ENCODE measurements at places on chromosomes 11 and 22.

- no peak for DNase-seq
Measured at GRCh38 chr11:122113836-122114825, 1.9 kb downstream of the BLID start.

- DNase-seq, result peak; percentile 30
Measured at GRCh38 chr11:63769042-63769713, 603 bp upstream of the ZFTA start.

- DNase-seq, result no peak
Measured at GRCh38 chr11:1830322-1831223, 4.2 kb upstream of the SYT8 start.

DNA sequence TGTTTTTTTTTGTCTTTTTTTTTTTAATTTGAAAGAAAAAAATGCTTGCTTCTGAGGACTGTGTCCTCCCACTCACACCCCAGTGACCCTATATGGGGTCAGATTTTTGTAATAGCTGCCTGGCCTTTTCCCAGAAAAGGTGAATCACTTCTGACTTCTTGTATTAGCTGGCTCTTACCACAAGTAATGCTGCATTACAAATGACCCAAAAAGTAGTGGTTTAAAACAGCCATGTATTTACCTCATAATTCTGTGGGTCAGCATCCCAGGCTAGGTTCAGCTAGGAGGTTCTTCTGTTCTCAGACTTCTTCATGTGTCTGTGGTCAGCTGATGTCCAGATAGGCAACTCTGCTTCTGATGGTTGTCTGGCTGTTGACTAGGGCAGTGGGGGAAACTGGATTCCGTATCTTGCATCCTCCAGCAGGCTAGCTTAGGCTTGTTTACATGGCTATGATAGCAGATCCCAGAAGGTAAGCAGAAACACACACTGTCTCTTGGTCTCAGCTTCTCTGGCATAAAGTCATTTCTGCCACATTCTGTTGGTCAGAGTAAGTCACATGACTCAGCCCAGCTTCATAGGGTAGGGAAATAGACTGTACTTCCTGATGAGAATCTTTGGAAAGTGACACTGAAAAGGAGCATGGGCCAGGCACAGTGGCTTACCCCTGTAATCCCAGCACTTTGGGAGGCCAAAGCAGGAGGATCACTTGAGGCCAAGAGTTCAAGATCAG lies 19.5 kb downstream of the LHFPL7 start:
- DNase-seq, result no peak

DNA sequence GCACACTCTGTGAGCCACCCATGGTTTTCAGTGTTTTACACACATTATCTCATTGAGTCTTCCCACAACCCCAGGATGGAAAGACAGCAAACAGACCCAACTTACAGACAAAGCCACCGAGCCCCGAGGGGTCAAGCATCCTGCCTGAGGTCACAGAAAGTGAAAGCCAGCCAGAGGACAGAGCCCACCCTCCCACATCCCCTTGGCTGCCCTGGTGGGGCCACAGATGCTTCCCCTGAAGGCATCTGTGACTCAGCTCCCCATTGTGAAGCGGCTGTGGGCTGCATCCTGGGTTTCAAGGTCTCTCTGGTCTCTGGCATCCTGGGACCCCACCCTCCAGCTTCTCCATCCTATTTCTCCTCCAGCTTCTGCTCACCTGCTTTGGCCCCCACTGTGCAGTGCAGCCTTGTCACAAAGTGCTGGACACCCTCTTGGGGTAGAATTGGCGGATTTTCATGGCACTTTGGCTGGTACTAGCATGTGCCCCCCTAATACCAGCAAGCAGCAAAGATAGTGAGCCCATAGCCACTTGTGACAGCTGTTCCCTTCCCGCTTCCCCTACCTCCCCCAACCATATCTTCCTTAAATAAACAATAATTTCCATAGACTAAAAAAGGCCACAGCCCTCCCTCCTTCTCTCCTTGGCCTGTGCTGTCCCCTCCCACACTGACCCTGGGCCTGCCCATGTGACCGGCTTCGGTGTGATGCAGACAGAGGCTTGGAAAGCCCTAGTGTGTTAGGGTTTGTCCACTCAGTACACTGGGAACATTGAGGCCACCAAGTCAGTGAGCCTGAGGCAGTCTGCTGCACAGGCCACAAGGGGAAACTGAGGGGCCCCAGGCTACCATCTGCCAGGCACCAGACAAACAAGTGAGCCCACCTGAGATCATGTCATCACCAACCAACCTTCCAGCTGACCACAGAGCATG lies 53.9 kb upstream of the SHISAL1 start:
- no peak for DNase-seq

GRCh38 chr11:24828938-24829605 lies 332.2 kb downstream of the LUZP2 start:
- DNase-seq, result no peak

DNA sequence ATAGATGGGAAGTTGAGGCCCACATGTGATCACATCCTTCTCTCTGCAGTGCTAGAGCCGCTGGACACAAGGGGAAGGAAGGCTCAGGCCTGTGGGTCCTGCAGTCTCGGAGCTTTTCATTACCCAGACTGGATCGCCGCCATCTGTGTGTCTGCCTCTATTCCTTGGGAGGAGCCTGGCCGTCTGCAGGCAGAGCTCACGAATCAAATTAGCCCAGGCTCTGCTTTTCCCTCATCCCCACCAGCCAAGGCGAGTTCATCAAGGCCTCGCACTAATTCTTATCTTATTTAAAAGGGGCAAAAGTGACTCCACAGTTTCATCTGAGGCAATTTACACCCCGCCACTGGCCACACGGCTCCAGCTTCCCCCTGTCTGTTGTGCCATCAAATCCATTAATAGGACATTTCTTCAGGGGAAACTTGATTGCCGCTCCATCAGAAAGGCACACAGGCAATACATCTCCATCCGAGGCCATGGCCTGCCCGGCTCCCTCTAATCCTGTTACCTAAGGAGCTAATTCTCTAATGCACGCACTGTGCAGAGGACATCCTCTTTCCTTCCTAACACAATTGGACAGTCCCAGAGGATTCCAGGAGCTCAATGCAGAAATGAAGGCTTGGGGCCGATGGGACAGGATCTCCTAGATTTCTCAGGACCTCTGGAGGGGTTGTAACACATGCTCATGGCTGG lies 3.3 kb upstream of the HTR3A start:
- DNase-seq, result no peak

- no peak for DNase-seq
Measured at GRCh38 chr11:115496892-115497291, 7.3 kb downstream of the CADM1 start.

DNA sequence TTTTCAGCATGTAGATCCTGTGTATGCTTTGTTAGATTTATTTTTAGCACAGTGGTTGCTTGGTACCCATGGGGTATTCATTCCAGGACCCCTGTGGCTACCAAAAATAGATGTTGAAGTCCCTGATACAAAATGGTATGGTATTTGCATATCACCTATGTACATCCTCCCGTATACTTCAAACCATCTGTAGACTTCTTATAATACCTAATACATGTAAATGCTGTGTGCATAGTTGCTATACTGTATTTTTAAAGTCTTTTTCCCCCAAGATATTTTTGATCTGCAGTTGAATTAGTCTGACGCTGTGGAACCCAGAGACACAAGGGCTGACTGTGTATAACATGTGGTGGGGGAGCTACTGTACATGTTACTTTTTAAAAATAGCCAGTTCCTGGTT lies 101.1 kb downstream of the ATXN10 start:
- DNase-seq, result no peak

DNA sequence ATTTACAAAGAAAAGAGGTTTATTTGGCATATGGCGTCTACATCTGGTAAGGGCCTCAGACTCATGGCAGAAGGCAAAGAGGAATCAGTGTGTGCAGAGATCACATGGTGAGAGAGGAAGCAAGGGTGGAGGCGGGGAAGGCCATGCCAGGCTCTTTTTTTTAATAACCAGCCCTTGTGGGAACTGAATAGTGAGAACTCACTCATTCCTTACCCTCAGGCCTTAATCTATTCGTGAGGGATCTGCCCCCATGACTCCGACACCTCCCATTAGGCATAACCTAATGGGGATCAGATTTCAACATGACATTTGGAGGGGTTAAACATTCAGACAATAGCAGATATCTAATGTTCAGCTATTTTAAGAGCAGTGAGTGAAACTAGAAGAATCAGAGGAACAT lies 55.7 kb downstream of the ATM start:
- no peak for DNase-seq

- DNase-seq, result no peak
Measured at GRCh38 chr11:84496122-84496521, 1131.0 kb downstream of the DLG2 start.

GRCh38 chr11:74018331-74019005 lies 9.6 kb upstream of the UCP3 start:
- DNase-seq, result no peak

All from activated CD8-positive, alpha-beta memory T cell treated with anti-CD3 and anti-CD28 coated beads for 48 hours (primary cell).